Hematopoietic multipotent progenitor cell treated with erythropoietin and hydrocortisone succinate and interleukin-3 and kit ligand, for 4 days (in vitro differentiated cells): ENCODE measurements at places on chromosomes 16 and 17.

DNA sequence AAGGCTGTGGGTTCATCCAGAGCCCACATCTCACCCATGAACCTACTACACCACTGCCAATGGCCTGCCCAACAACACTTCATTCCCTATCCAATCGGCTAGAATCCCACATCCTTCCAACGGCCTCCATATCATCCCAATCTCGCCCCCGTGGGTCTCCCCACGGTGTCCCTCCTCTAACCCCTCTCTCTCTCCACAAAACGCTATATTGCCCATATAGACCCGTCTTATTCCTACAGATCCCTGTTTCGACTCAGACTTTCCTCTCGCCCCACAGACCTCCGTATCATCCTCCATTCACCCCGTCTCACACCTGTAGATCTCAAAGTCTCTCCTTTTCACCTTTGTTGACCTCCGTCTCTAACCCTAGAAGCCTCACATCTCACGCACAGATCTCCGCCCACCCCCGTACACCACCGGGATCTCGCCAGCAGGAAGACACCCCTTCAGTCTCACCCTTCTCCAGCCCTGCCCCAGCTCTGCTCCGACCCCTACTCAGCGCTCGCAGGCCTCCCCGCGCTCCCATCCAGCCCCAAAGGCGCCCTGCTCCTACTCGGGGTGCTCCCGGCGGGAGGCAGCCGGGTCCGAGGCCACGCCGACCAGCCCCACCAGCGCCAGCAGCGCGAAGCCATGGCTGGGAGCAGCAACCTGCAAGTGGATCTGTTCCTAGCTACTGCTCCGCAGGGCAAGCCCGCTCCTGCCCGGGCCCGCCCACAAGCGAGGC lies at the start of gene FDXR:
Gene FDXR (minus strand): TSS at position 682 of the 724 bp plus-strand sequence. CDS start 50 bp downstream, at position 632.
- DNase-seq = no peak

DNA sequence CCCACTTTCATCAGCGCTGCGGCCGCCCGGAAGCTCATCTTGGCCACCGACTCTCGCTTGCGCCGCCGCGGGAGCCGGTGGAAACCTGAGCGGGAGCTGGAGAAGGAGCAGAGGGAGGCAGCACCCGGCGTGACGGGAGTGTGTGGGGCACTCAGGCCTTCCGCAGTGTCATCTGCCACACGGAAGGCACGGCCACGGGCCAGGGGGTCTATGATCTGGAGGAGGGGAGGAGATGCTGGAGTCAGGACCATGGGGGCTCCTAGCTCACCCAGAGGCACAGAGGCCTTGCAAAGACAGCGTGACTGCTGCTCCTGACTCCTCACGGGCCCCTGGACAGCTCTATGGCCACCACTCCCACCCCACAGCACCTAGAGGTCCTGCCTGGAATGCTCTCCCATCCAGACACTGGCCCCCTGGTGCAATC lies 9.4 kb downstream of the SNRNP25 start:
- DNase-seq = no peak

DNA sequence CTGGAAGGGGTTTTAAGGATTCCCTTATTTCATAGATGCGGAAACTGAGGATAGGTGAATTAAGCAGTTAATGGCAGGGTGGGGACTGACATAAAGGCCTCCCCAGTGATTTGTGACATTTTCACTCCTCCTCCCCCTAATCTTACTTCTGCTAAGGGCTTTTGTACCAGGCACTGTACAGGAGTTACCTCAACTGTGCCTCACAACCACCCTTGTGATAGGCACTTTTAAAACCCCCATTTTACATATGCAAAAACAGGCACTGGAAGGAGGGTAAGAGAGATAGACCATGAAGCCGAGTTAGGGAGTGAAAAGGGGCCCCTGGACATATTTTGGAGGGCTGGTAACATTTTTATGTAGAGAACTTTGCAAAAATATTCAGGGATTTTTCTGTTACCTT lies 862 bp upstream of the GDE1 start:
- DNase-seq = peak; percentile 18

DNA sequence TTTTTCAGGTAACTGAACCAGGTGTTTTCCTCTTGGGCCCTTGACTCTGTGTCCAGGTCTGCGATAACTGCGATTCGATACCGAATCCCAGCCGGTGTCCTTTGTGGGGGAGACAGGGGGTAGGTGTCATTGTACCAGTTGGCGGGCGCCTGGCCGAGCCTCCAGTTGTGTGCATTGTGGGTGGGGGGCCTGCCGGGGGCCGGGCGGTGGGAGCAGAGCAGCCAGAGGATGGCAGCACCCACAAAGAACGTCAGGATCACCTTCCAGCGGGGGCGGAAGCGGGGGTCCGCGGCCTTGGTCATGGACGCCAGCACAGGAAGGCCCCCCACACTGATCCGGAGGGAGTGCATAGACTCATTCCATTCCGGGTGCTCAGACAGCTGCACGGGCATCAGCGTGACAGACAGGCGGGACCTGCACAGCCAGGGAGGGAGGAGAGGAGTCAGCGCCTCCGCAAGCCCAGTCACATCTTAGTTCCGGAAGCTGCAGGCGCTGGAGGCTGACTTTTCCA lies 12.3 kb downstream of the CANT1 start:
- no peak for DNase-seq

GRCh38 chr16:56305956-56306565 lies 114.8 kb downstream of the GNAO1 start:
- DNase-seq = no peak

- peak; percentile 94 for DNase-seq
Measured at GRCh38 chr17:51166198-51166986, at the start of gene NME2. Gene NME2 (plus strand): TSS chr17:51166411. CDS start chr17:51166831, 420 bp downstream.

- no peak for DNase-seq
Measured at GRCh38 chr17:40022961-40023541, 7.8 kb downstream of the CSF3 start.

DNA sequence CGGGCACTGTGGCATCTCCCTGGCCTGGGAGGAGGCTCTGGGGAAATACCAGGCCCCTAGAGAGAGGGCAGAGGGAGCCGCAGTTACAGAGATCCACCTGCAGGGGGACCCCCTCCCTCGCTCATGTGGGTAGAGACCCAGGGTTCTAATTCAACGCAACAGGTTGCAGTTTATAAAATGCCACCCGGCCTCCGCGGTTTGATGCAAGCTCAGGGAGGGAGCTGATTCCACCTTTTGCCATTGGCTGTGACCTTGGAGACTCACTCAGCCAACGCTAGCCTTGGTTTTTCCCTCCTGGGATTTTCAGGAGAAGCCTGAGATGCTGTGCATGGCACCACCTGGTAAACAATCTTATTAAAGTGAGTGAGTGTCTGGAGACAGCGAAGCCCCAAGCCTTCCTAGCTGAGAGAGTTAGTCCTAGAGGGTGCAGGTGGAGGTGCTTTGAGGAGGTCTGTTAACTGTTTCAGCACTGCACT lies 12.1 kb downstream of the TTLL6 start:
- DNase-seq = peak; percentile 78

- DNase-seq = no peak
Measured at GRCh38 chr17:52524096-52524637, 365.7 kb upstream of the CA10 start.

GRCh38 chr17:77423589-77424451 lies 283.1 kb downstream of the SEC14L1 start:
- no peak for DNase-seq

DNA sequence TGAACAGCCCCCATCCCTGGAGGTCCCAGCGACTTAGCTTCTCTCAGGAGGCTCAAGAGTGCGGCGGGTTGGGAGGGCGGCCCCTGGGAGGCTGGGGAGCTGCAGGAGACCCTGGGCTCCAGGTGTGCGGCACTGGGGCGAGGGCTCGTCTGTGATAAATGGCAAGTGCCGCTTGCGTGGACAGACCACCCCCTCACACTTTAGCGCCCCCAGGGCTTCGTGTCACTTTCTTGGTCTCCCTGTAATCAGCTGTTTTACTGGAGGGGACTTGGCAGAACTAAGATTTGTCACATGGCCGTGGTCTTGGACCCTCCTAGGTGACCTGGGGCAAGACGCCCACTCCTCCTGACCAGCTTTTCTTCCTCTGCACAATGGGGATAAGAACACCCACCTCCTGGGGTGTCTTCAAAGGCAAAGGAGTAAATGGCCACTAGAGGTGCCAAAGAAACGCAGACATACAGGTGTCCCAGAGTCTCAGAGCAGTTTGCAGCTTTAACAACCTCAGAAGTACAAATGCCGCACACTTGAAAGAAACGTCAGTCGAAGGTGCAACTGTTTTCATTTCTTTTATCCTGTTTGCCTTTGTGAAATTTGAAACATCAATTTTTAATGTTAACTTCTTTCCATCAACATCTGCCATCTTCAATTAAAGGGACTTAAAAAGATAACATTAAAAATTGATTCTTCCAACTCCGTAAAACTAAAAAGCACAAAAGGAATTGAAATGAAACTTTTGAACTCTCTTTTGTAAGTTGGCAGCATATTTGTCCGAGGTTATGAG lies 946 bp downstream of the OSGIN1 start:
- DNase-seq = peak; percentile 72

- peak; percentile 36 for DNase-seq
Measured at GRCh38 chr16:51818342-51818944, 667.4 kb upstream of the SALL1 start.

DNA sequence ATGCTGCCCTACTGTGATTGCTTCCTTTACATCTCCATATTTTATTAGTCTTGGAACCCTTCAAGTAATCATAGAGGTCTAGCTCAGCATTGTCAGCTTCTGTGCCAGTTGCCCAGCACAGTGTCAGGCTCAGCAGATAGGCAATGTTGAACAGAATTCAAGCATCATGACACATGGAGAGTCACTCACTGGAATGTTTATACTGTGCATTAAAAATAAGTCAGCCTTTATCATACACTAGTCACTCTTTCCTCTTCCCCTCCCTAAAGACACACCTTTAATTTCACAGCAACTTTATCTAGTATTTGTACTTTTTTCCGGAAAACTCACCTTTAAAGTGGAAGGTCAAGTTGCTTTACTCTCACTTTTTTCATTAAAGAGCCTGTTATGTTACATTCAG lies 253.8 kb upstream of the CDH11 start:
- DNase-seq = no peak

- DNase-seq = no peak
Measured at GRCh38 chr17:2090804-2091534, 36.1 kb downstream of the HIC1 start.

GRCh38 chr17:76138234-76138895 lies 2.7 kb downstream of the FOXJ1 start:
- no peak for DNase-seq

GRCh38 chr16:5607169-5607568 lies 509.6 kb upstream of the EEF2KMT start:
- DNase-seq = no peak

DNA sequence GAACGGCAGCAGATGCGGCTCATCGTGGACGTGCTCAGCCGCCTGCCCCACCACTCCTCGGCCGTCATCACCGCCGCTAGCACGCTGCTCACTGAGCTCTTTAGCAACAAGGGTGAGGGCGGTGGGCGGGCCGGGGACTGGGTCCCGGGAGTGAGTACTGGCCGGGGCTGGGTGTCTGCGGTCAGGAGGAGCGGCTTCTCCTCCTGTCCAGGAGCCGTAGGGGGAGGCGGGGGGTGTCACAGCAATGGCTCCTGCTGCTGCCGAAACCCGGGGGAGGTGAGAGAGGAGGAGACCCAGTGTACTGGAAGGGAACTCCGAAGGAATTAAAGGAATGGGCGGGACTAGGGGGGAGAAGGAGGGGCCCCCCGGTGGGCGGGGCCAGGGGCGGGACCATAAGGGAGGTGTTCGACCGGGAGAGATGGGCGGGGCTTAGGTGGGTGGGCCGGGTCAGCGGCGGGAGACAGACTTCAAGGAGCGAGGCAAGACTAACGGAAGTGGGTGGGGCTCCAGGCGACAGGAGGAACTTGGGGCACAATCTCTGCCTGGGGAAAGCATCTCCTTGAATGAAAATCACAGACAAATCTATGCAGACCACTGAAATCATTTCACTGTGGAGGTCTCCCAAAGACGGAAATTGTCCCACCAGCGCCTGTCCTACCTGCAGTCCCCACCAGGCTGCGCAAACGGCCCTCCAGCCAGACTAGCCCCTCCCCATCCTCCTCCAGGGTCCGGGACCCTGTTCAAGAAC lies 2.4 kb downstream of the NAGS start:
- peak; percentile 99 for DNase-seq

GRCh38 chr17:78225088-78225865 lies 6.2 kb upstream of the TMEM235 start:
- DNase-seq = no peak

DNA sequence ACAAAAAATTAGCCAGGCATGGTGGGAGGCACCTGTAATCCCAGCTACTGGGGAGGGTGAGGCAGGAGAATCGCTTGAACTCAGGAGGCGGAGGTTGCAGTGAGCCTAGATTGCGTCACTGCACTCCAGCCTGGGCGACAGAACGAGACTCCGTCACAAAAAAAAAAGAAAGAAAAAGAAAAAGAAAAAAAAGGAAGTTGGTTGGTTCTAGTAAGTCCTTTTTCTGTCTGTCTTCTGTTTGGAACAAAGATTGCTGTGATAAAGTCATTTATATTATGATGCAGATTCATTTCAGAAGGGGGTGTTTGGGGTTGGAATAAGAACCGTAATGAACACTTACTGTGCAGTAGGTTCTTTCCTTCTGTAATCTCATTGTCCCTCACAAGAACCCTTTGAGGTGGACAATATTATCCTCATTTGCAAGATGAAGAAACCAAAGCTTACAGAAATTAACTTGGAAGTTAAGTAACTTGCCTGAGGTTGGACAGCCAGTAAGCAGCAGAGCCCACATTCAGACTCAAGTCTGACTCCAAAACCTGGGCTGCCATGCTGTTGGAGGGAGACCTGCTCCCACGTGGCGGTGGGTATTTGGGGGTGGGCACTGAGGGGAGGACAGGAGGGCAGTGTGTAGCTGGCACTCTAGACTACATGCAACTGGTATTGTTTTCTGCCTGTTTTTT lies 10.3 kb downstream of the MINK1 start:
- peak; percentile 45 for DNase-seq

GRCh38 chr17:21524211-21524591 lies 148.0 kb downstream of the KCNJ12 start:
- DNase-seq = no peak

DNA sequence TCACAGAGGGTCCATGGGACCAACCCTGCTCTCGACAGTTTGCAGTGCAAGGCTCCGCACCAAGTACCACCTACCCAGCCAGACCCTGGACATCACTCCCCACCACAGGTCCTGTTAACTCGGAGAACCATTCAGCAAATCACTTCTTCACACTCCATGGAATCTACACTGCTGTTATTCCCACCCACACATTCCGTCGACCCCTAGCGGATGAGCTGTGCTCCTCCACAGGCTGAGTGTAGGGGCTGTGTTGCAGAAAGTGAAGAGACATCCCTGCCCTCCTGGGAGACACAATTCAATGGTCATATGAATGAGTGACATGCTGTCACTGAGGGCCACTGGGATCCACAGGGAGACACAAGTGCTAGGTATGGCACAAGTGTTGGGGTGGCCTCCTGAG lies 27.5 kb downstream of the MPG start:
- DNase-seq = no peak
